ENCODE measurements at places on chromosomes 6 and 20. TPM values are rescaled to one million over a fixed set of nuclear protein-coding genes. Genes with fewer than 3 reads are reported as not detected.

The SLC22A3 gene
- total RNA-seq = 0.09 TPM

The ANGPT4 gene
- not detected for total RNA-seq

The HRH3 gene
- total RNA-seq = not detected

The SLC17A2 gene
- not detected for total RNA-seq

All from bronchial smooth muscle cell (primary cell).